ENCODE measurements at places on chromosomes 1 and 21. TPM values are rescaled to one million over a fixed set of nuclear protein-coding genes. Genes with fewer than 3 reads are reported as not detected.

The HSPB7 gene
- not detected for total RNA-seq

GRCh38 chr21:22679207-22679606, 1681.0 kb downstream of the NCAM2 start:
- no peaks in the 10 kb centered on the region for H3K4me1 ChIP-seq
- H3K27ac ChIP-seq = no peak overlapping the region
- no peak overlapping the region for H3K4me3 ChIP-seq
- no peak for DNase-seq
- H3K36me3 ChIP-seq = no peaks in the 10 kb centered on the region
- no peaks in the 10 kb centered on the region for H3K27me3 ChIP-seq

DNA sequence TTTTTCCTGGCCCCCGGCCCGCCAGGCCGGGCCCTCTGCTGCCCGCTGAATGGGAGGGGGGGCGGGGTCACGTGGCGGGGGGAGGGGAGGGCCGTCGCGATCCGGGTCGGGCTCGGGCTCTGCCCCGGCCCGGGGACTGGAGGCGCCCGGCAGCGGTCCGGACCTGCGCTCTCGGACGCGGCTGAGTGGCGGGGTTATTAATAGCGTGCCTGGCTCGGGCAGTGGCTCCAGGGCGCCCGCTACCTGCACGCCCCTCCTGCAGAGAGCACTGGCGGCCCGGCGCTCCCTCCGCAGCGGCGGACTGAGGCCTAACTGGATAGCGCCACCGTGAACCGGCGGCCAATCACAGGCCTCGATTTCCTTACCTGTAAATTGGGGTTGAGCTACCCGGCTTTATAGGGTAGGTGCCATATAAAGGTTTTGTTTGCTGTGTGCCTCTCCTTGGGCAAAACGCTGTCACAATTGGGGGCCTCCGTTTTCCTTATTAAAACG, 28.1 kb downstream of the AHDC1 start:
- H3K27ac ChIP-seq = peak overlapping the region; percentile 96
- no peaks in the 10 kb centered on the region for H3K27me3 ChIP-seq
- no peaks in the 10 kb centered on the region for H3K36me3 ChIP-seq
- peaks cover 58% of the 10 kb centered on the region for H3K4me1 ChIP-seq

DNA sequence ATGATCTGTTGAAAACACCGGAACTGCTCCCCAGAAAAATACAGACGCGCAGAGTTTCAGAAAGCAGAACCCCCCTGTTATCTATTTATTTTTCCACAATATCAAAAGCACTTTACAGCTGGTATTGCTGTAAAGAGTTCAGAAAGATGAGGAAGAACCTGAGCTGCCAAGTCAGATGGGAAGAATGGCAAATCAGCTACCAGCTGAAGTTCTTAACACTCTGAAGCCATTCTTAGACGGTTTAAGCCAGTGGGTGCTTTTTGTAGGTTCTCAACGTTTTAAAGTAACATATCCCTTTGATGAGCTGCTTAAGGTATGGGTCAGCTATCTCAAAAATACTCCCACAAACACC, 714 bp upstream of the AKIRIN1 start:
- H3K27ac ChIP-seq = peak overlapping the region; percentile 89
- no peaks in the 10 kb centered on the region for H3K27me3 ChIP-seq
- peaks cover 4% of the 10 kb centered on the region for H3K36me3 ChIP-seq
- no peak for DNase-seq
- H3K4me3 ChIP-seq = peak overlapping the region; percentile 92

- no peak overlapping the region for H3K27ac ChIP-seq
- peaks cover 4% of the 10 kb centered on the region for H3K27me3 ChIP-seq
- H3K36me3 ChIP-seq = no peaks in the 10 kb centered on the region
Measured at GRCh38 chr1:116910379-116911187, 867 bp downstream of the PTGFRN start.

DNA sequence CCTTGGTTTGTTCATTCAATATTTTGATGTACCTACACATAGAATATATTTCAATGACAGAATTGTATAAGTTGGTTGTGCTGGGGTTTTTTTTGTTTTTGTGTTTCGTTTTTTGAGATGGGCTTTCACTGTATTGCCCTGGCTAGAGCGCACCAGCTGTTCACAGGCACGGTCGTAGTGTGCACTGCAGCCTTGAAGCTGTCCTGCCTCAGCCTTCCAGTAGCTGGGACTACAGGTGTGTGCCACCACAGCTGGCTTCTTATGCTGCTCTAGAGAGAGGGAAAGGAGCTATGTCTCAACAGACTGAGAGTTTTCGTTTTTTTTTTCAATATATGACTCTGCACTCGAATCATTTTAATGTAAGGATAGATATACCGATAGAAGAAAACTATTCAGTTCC, 102.6 kb downstream of the NTNG1 start:
- no peak for DNase-seq
- no peaks in the 10 kb centered on the region for H3K27me3 ChIP-seq
- no peak overlapping the region for H3K4me3 ChIP-seq
- no peak overlapping the region for H3K27ac ChIP-seq
- peaks cover 8% of the 10 kb centered on the region for H3K4me1 ChIP-seq

The CD247 gene
- total RNA-seq = 1.5 TPM

DNA sequence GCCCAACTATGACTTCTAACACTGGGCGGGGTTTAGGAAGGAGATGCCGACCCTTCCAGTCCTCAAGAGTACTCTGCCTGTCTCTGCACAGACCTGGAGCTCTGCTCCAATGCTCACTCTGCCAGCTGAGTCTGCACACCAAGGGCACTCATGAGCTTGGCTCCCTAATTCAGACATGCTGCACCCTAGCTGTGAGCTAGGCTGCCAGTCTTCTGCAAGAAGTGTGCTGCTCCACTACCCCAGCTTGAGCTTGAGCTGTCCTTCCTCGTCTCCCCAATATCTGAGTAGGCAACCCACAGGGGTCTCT, 13.2 kb downstream of the TP53BP2 start:
- DNase-seq = no peak
- no peak overlapping the region for H3K27ac ChIP-seq
- peaks cover 13% of the 10 kb centered on the region for H3K4me1 ChIP-seq
- H3K27me3 ChIP-seq = no peaks in the 10 kb centered on the region
- no peaks in the 10 kb centered on the region for H3K36me3 ChIP-seq

The ZBTB8A gene
- 15.9 TPM for total RNA-seq

- H3K27me3 ChIP-seq = no peaks in the 10 kb centered on the region
- H3K4me3 ChIP-seq = no peak overlapping the region
- no peak overlapping the region for H3K27ac ChIP-seq
- H3K36me3 ChIP-seq = no peaks in the 10 kb centered on the region
Measured at GRCh38 chr1:8349961-8350360, 32.0 kb downstream of the SLC45A1 start.

DNA sequence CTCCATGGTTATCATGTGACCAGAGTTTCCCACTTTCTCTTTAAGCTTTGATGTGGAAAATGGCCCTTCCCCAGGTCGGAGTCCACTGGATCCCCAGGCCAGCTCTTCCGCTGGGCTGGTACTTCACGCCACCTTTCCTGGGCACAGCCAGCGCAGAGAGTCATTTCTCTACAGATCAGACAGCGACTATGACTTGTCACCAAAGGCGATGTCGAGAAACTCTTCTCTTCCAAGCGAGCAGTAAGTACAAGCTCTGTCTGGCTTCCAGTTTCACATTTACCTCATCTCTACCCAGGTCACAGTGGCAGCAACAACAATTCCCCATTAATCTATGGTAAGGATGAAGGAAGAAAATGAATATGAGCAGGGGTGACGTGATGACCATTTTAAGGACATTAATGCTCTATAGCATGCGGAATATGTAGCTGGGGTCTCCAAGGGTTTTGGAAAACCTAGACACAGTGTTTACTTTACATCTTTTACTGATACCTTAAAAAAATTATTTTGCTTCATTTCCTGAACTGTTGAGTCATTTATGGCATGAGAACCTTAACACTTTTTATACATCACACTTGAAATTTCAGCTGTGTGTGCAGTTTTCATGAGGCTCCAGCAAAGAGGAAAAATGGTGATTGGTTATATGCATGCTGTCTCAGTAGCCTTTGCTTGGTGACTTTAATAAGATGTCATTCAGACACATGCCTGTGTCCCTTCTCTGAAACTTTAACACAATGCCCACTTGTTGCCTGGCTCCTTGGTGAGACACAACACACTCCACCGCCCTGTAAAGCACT, 286.3 kb upstream of the SGIP1 start:
- no peaks in the 10 kb centered on the region for H3K4me1 ChIP-seq
- H3K27ac ChIP-seq = no peak overlapping the region

DNA sequence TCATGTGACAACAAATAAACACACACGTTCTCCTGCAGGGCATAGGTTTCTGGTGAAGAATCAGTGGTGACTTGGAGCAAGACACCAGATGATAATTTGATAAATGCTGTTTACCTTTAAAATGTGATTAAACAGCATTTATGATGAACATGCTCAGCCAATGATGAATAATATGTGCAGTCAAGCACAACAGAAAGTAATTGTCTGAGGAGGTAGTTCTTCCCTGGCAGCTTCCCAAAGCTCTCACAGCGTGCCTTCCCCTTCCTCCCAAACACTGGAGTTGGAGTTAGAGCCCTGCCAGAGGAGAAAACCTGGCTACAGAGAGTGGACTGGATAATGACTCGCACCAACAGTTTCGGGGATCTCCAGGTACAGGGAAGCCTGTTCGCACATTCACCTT, 463.5 kb downstream of the SMYD3 start:
- DNase-seq = peak; percentile 30
- H3K36me3 ChIP-seq = no peaks in the 10 kb centered on the region
- no peaks in the 10 kb centered on the region for H3K27me3 ChIP-seq
- no peak overlapping the region for H3K27ac ChIP-seq

DNA sequence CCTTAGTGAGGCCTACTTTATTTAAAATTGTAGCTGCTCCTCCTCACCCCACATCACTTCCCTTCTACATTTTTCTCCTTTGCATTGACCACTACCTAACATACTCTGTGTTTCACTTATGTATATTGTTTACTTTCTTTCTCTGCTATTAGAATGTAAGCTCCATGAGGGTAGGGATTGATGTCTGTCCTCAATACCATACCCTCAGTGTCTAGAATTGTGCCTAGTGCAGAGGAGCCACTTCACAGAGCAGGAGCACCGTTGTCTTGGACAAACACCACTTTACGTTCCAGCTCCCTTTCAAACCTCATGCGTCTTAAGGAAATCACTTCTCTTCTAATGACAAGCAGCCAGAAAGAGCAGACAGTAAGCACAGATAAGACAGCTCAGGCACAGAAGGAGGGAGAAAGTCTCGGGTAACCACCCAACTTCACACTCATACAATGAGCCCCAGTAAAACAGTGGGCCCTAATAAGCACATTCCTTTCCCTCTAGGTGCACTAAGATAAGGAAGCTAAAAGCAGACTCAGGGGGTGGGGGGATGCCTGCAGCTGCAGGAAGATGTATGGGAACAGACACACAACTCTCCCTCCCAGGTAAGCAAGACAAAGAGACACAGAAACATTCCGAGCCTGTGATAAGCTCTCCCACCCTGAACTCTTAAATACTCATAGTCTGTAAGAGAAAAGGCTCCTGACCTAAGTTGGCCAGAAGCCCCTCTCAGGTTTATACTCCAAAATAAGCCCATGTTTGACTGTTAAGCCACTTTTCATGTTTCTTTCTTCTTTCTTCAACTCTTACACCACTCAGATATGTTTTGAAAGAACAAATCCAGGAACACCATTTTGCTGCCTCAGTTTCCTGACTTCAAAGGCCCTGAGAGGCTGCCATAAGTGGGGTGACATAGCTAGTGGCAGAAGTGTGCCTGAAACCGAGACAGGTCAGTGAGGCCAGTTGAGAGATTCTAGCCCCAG, 7.1 kb upstream of the PLEKHM2 start:
- H3K27ac ChIP-seq = no peak overlapping the region
- no peak for DNase-seq
- H3K27me3 ChIP-seq = no peaks in the 10 kb centered on the region
- no peaks in the 10 kb centered on the region for H3K36me3 ChIP-seq
- H3K4me3 ChIP-seq = no peak overlapping the region

The PARP1 gene
- total RNA-seq = 345 TPM

The RGS16 gene
- total RNA-seq = 12.5 TPM

- peaks cover 11% of the 10 kb centered on the region for H3K27me3 ChIP-seq
- H3K36me3 ChIP-seq = no peaks in the 10 kb centered on the region
- no peak overlapping the region for H3K27ac ChIP-seq
- H3K4me3 ChIP-seq = no peak overlapping the region
- no peak for DNase-seq
- H3K4me1 ChIP-seq = peaks cover 7% of the 10 kb centered on the region
Measured at GRCh38 chr1:101242324-101243050, 5.7 kb downstream of the S1PR1 start.

GRCh38 chr1:7808253-7808844, 24.3 kb downstream of the PER3 start:
- DNase-seq = peak; percentile 38
- no peak overlapping the region for H3K27ac ChIP-seq

The OR6K3 gene
- not detected for total RNA-seq

DNA sequence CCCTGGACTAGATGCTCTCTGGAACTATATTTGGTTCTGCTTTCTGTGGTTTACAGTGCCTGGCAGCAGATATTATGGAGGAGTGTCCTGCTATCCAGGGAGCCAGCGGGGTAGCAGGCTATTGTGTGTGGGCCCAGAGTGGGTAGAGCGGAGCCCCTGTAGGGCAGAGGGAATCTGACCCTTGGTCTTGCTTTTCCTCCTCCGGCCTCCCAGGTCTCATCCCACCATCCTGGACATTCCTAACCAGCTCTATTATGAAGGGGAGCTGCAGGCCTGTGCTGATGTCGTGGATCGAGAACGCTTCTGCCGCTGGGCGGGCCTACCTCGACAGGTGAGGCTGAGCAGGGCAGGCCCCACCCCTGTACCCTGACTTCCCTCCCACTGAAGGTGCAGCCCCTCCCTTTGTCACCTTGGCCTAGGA, 9.1 kb downstream of the RHOC start:
- H3K27me3 ChIP-seq = no peaks in the 10 kb centered on the region
- H3K36me3 ChIP-seq = no peaks in the 10 kb centered on the region
- H3K27ac ChIP-seq = no peak overlapping the region
- no peak overlapping the region for H3K4me3 ChIP-seq

GRCh38 chr1:15355968-15356625, 53.6 kb upstream of the EFHD2 start:
- no peaks in the 10 kb centered on the region for H3K4me1 ChIP-seq
- H3K27ac ChIP-seq = no peak overlapping the region
- no peaks in the 10 kb centered on the region for H3K36me3 ChIP-seq
- no peak for DNase-seq

The MIXL1 gene
- total RNA-seq = 0.31 TPM

GRCh38 chr1:12505639-12506280, 112.2 kb downstream of the DHRS3 start:
- DNase-seq = peak; percentile 22
- H3K36me3 ChIP-seq = no peaks in the 10 kb centered on the region
- H3K4me3 ChIP-seq = no peak overlapping the region
- H3K4me1 ChIP-seq = peaks cover 30% of the 10 kb centered on the region

- H3K27ac ChIP-seq = no peak overlapping the region
- DNase-seq = no peak
- no peaks in the 10 kb centered on the region for H3K36me3 ChIP-seq
- peaks cover 7% of the 10 kb centered on the region for H3K27me3 ChIP-seq
- H3K4me1 ChIP-seq = peaks cover 32% of the 10 kb centered on the region
Measured at GRCh38 chr1:41400225-41400624, 39.0 kb downstream of the FOXO6 start.

DNA sequence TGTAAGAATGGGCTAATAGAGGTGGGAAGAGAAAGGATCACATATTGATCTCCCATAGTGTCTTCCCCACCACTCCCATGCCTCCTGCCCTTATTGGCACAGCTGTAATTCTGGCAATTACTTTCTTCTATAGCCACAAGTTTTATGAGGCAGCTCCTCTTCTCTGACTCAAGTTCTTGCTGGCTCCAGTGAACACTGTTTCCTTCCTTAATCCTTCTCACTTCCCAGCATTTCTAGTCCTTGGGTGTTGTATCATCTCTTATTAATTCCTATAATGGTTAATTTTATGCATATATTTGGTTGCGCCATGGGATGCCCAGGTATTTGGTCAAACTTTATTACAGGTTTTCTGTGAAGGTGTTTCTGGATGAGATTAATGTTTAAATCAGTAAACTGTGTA, 103.3 kb downstream of the MRPL39 start:
- no peak overlapping the region for H3K27ac ChIP-seq
- DNase-seq = no peak
- H3K4me3 ChIP-seq = no peak overlapping the region
